ENCODE measurements at places on chromosomes 6 and 20.

- no peaks in the 10 kb centered on the region for H3K27me3 ChIP-seq
- no peaks in the 10 kb centered on the region for H3K36me3 ChIP-seq
- no peak overlapping the region for H3K4me3 ChIP-seq
These were observed 216.3 kb downstream of the SYNDIG1 start for GRCh38 chr20:24685736-24686135.

DNA sequence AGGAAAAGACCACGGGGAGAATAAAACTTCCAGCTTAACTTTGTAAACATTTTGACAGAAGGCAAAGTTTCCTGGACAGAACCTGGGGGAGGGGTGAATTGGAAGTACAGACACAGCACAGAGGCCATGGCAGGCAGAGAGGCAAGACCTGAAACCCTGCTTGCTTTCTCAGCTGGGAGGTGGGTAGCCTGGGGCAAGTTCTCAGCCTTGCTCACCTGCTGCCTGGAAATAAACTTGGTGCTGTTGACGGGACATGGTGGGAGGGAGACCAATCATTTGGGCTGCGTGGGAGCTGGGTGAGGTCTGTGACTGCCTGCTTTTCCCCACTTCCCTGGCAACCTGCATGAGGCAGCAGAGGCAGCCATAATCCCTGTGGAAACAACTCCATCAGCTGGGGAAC is 221.3 kb downstream of the MOXD1 start:
- peaks cover 29% of the 10 kb centered on the region for H3K36me3 ChIP-seq
- H3K4me3 ChIP-seq: no peak overlapping the region
- H3K27me3 ChIP-seq: no peaks in the 10 kb centered on the region
- no peaks in the 10 kb centered on the region for H3K4me1 ChIP-seq
- no peak for DNase-seq

- H3K27ac ChIP-seq: no peak overlapping the region
- H3K27me3 ChIP-seq: peaks cover under 1% of the 10 kb centered on the region
- H3K4me3 ChIP-seq: no peak overlapping the region
- DNase-seq: no peak
These were observed 252.4 kb downstream of the PHACTR1 start for GRCh38 chr6:12968839-12969558.

DNA sequence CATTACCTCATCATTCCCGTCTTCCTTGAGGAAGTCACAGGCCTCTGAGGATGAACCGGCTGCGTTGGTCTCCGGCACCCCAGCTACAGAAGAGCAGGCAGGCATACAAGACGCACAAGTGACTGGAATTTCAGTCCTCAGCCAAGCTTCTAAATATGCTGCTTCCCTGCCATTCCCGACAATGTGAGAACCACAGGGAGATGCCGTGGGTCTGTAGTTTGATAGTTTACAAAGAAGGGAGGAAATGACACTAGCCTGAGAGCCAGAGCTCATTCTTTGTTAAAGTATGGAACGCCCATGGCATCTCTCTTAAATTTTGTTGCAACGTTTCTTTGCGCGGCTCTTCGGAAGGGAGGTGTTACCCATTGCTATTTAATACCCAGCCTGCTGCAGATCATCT is 25.7 kb downstream of the HEBP2 start:
- no peaks in the 10 kb centered on the region for H3K36me3 ChIP-seq
- H3K27ac ChIP-seq: no peak overlapping the region
- peaks cover 27% of the 10 kb centered on the region for H3K4me1 ChIP-seq
- peaks cover 10% of the 10 kb centered on the region for H3K27me3 ChIP-seq
- no peak overlapping the region for H3K4me3 ChIP-seq
- no peak for DNase-seq

DNA sequence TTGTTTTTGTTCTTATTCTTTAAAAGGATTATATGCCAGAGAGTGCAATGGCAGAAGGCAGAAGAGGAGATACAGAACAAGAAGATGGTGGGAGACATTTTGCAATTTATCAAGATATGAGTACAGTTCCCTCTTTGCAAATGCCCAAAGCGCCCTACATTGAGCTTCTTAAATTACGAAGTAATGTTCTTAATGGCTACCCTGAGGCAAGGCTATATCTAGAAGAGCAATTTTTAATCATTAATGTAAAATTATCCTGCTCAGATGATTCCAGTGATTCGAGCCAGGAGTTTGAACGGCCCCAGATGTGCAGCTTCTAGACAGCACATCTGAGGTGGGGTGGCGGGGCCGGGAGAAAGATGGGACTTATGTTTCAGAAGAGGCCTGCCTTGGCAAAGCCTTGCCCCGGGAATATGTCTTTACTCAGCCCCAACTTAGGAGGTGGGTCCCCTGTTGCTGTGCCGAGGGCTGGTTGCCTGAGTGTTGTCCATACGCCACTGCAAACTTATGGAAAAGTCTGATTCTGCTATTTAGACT is 84.9 kb upstream of the MLN start:
- peaks cover 7% of the 10 kb centered on the region for H3K27me3 ChIP-seq
- no peak overlapping the region for H3K4me3 ChIP-seq
- DNase-seq: no peak
- no peak overlapping the region for H3K27ac ChIP-seq

DNA sequence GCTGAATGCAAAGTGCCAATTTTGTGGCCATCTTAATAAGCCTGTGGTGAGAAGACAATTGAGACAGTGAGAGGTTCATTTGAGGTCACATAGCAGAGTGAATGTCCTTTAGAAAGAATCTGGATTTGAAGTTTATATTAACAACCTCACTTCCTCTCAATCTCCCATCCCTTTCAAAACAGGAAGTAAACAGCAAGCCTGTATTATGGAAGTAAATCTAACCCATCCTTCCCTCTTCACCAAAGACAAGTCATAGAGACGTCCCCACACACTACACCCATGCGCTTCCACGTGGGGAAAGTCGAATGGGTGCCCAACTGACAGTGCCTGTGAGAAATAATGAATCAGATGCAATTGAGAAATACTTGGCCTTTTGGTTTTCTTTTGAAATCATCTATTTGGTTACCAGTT is 28.8 kb upstream of the CCND3 start:
- no peaks in the 10 kb centered on the region for H3K27me3 ChIP-seq
- no peak overlapping the region for H3K4me3 ChIP-seq
- H3K36me3 ChIP-seq: no peaks in the 10 kb centered on the region
- H3K4me1 ChIP-seq: peaks cover 58% of the 10 kb centered on the region
- H3K27ac ChIP-seq: peak overlapping the region; percentile 89

- no peak overlapping the region for H3K27ac ChIP-seq
- no peak overlapping the region for H3K4me3 ChIP-seq
- H3K27me3 ChIP-seq: peaks cover 17% of the 10 kb centered on the region
- H3K36me3 ChIP-seq: no peaks in the 10 kb centered on the region
- H3K4me1 ChIP-seq: no peaks in the 10 kb centered on the region
These were observed 38.9 kb downstream of the SNRNP48 start for GRCh38 chr6:7628909-7629308.

- H3K4me3 ChIP-seq: no peak overlapping the region
- no peak overlapping the region for H3K27ac ChIP-seq
- peaks cover 1% of the 10 kb centered on the region for H3K36me3 ChIP-seq
- no peaks in the 10 kb centered on the region for H3K27me3 ChIP-seq
These were observed 68.5 kb upstream of the FOXO3 start for GRCh38 chr6:108492131-108492766.

GRCh38 chr20:23147964-23148730 is 62.0 kb upstream of the CD93 start:
- no peak overlapping the region for H3K4me3 ChIP-seq
- H3K36me3 ChIP-seq: no peaks in the 10 kb centered on the region
- peaks cover 4% of the 10 kb centered on the region for H3K27me3 ChIP-seq
- peak overlapping the region; percentile 59 for H3K27ac ChIP-seq
- DNase-seq: no peak

DNA sequence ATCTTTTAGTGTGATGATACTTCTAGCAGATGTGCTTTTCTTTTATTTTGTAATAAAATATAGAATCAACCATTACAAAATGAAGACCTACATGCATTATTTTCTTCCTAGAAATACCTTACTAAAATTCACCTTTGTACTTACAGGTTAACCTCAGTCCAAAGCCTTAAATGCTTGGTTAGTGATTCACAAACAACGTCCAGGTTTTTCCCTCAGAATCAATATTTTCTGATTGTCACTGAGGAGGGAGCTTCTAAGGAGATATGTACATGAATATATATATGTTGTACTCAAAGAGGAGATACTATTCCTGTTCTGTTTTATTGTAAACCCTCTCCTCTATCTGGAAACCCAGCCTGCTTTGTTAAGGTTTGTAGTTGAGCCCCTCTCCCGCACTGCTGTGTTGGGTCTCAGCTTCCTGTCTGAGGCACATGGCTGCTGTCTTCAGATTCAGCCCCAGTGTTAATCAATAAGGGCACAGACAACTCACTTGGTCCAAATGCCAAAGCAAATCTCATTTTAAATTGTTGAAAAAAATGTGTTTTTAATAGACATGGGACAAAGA is 33.9 kb upstream of the HS3ST5 start:
- no peak overlapping the region for H3K27ac ChIP-seq
- H3K4me1 ChIP-seq: no peaks in the 10 kb centered on the region
- H3K27me3 ChIP-seq: no peaks in the 10 kb centered on the region
- H3K4me3 ChIP-seq: no peak overlapping the region

- H3K4me1 ChIP-seq: no peaks in the 10 kb centered on the region
- H3K27ac ChIP-seq: no peak overlapping the region
- no peak for DNase-seq
These were observed 66.9 kb upstream of the MC3R start for GRCh38 chr20:56181583-56181982.

DNA sequence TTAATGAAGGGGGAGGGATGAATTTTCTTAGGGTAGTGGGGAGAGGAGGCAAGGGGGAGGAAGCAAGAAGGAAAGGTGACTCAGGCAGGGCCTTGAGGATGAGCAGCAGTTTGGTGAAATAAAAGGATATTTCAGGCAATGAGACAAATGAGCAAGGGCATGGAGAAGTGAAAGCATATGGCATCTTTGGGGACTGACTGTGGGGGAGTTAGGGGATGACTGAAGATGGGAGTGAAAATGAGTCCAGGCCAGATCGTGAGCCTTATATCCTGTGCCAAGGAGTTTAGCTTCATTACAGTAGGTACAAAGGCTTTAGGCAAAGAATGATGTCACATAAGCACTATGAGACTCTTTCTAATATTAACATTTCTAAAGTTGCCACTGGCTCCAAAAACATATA is 51.9 kb downstream of the ILRUN start:
- DNase-seq: no peak
- H3K36me3 ChIP-seq: peaks cover 45% of the 10 kb centered on the region
- peak overlapping the region; percentile 3 for H3K27ac ChIP-seq
- peaks cover 22% of the 10 kb centered on the region for H3K4me1 ChIP-seq
- H3K27me3 ChIP-seq: no peaks in the 10 kb centered on the region
- no peak overlapping the region for H3K4me3 ChIP-seq

DNA sequence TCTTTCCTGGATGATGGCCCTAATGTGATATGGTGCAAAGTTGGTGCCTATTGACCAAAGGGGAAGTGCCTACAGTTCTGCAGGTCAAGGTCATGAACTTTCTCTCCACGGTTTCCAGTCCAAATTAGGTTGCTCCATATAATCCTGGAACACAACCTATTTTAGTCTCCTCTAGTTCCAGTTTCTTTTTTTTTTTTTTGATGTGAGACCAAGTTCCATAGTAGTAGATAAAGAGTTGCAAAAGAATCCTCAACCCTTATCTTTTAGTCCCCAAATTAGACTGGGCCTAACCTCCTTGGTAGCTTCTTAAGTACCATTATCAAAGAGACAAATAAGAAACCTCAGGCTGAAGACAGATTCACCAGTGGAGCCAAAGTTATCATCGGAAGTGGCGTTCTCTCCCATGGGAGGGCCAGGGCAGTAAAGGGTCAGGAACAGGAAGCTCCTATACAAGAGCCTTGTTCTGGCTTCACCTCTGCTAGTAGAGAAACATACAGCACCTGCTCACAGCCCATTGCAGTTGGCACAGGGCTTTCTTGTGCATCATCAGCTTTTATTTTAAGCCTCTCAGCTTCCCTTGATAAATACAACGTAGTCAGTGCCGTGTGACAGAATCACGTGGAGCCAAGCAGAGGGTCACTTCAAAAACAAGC is 132.2 kb upstream of the RREB1 start:
- H3K27me3 ChIP-seq: no peaks in the 10 kb centered on the region
- H3K4me1 ChIP-seq: no peaks in the 10 kb centered on the region
- H3K36me3 ChIP-seq: no peaks in the 10 kb centered on the region

GRCh38 chr20:60304931-60305330 is 346.7 kb downstream of the CDH26 start:
- H3K36me3 ChIP-seq: no peaks in the 10 kb centered on the region
- no peak overlapping the region for H3K4me3 ChIP-seq
- H3K27me3 ChIP-seq: no peaks in the 10 kb centered on the region
- DNase-seq: no peak
- H3K27ac ChIP-seq: no peak overlapping the region
- H3K4me1 ChIP-seq: no peaks in the 10 kb centered on the region

DNA sequence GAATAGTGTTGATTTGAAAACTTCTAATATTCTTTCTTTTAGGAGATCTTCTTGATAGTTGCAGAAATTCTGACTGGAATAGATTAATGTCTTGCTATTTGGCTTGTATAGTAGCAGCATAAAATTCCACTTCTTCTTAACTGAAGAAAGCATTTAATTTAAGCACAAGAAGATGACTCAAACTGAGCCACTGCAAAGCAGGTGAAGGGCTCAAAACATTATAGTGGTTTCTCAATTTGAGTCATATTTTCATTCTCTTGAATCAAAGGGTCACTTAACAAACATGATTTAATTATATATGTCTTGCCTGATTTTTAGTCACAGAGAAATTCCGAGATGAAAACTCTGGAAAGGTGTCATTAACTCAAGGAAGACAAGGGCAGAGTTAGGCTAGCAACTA is 239.3 kb downstream of the ZNF217 start:
- H3K36me3 ChIP-seq: no peaks in the 10 kb centered on the region
- H3K4me3 ChIP-seq: no peak overlapping the region
- H3K4me1 ChIP-seq: peaks cover 9% of the 10 kb centered on the region
- peaks cover 19% of the 10 kb centered on the region for H3K27me3 ChIP-seq

GRCh38 chr20:916825-917224 is 691 bp upstream of the ANGPT4 start:
- no peak overlapping the region for H3K27ac ChIP-seq
- H3K36me3 ChIP-seq: no peaks in the 10 kb centered on the region
- no peak for DNase-seq

DNA sequence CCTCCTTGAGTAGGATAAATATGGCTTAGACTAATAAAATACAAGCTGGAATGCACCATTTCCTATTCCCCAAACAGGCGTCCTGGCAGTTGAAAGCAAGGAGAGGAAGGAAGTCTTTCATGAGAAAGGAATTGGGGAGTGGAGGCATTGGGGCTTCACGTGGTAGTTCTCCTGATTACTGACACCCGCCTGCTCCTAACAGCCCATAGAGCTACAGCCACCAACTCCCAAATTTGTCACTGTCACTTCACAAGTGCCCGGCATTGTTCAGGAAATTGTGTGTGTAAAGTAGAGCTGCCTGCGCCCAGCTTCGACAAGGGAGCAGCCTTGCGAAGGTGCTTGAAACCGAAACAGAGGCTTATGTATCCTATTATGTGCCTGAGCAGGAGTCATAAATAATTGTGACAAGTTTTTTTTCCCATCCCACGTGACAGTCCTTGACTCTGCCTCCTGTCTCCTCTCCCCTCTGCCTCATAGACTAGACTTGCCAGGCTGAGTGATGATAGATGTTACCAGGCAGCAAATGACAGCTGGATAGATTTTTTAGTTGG is 301.7 kb upstream of the ZFP64 start:
- no peak overlapping the region for H3K27ac ChIP-seq
- no peaks in the 10 kb centered on the region for H3K36me3 ChIP-seq
- peaks cover 3% of the 10 kb centered on the region for H3K4me1 ChIP-seq
- H3K4me3 ChIP-seq: no peak overlapping the region
- H3K27me3 ChIP-seq: peaks cover 49% of the 10 kb centered on the region

- H3K36me3 ChIP-seq: peaks cover 19% of the 10 kb centered on the region
- H3K4me1 ChIP-seq: peaks cover 83% of the 10 kb centered on the region
- H3K4me3 ChIP-seq: peak overlapping the region; percentile 97
- no peaks in the 10 kb centered on the region for H3K27me3 ChIP-seq
- no peak for DNase-seq
These were observed 1.8 kb downstream of the RGS19 start for GRCh38 chr20:64077541-64077875.
